ENCODE measurements at places on chromosomes 12 and 14.

- no peak for DNase-seq
These were observed 34.9 kb upstream of the AEBP2 start for GRCh38 chr12:19404242-19404880.

DNA sequence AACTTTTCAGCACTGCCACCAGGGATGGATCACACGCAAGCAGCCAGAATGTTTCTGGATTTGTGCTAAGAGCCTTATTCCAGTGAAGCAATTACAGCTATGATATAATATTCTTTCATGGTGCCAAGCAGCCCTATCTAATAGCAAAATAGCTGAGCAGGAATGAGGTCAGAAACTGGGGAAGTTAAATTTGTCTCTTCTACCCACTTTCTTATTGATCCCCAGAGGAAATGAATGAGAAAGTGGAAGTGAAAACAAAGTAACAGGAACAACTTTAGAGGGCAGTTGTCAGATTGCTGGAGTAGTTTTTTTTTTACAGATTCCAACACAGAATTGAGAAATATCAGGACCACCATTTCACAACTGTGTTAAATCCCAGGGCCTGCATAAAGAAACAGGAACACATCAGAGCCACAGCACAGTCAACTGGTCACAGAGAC lies 44.8 kb downstream of the GCH1 start:
- DNase-seq: no peak

DNA sequence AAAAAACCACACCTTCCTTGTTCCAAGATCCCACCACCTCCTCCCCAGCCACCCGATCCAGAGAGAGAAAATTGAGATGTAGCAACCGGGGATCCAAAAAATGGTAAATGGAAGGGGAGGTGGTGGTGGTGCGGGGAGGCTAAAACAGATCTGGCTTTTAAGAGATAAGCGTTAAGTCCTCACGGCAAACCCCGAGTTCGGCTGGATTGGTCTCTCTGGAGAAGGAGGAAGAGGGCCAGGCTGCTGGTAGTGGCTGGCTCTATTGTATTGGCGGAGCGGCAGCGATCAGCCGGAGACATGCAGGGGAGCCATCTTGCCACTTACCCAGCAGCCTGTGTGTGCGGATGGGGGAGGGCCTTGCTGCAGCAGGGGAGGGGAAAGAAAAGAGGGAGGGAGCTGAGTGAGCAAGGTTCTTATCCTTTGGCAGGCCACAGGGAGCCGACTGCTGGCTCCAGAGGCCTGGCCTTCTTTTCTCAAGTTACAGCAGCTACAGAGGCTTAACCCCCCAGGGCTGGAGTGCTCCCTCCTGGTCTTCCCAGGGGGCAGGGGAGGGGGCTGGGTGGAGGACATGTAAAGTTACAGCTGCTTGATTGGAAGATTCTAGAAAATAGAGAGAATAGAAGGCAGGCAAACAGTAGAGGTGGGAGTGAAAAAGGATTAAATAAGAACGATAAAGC lies 14.1 kb upstream of the CDH24 start:
- peak; percentile 89 for DNase-seq

DNA sequence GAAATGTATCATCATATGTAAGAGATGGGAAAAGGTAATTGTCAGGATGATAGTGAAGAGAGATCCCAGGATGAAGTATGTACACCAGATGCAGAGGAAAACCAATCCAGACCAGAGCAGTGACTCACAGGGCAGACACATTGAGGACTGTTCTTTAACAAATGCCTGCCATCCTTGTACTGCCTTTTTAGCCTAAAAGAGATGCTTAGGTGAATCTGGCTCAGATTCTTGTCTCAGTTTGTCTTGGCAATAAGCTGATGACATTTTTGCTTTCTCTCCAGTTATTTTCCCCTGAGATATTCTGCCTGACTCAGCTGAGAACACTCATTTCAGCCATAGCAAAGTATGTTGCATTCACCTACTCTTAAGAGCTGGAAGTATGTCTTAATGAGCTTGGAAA lies 405.3 kb upstream of the USP15 start:
- DNase-seq: no peak

DNA sequence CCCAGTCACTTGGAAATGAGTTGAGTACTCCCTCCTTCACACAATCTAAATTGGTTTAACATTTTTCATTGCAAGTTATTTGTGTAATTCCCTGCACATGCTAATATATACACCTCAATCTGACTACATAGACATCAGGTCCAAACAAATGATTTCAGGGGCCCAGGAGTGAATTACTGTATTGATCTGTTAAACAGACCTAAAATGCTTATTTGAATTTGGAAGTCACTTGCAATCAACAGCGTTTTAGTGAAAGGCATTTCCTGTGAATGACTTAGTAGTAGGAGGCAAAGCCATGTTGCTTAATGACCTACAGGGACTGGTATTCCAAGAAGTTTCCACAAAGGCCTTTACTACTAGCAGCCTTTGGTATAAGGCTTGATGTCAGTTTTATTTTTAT lies 22.6 kb upstream of the SLC15A5 start:
- DNase-seq: no peak

- no peak for DNase-seq
These were observed 23.5 kb upstream of the INF2 start for GRCh38 chr14:104665657-104666522.

GRCh38 chr14:23077962-23078361 lies 17.0 kb downstream of the ACIN1 start:
- no peak for DNase-seq

DNA sequence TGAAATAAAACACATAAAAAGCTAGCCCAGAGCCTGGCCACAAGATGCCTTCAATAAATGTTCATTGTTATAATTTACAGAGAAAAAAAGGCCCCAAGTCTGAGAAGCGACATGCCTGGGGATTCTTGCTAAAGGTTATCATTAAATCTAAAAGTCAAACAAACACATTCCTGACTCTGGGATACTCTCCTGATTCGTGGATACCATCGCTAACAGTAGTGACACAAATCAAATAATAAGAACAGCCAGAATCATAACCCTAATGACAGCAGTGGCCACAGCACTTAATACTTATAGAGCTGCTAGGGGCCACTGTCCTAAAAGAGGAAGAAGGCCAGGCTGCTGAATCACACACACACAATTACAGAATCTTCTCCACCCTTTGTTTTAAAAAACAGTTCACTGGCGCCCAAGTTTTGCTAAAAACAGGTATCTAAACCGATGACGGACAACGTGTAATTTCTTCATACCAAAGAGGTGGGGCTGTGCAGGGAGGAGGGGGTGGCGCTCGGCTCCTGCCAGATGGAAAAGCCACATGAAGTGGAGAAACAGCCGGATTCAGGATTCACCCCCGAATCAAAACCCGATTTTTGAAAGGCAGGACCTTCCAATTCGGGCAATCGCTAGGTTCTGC lies 1.2 kb downstream of the CLIP1 start:
- DNase-seq: no peak

DNA sequence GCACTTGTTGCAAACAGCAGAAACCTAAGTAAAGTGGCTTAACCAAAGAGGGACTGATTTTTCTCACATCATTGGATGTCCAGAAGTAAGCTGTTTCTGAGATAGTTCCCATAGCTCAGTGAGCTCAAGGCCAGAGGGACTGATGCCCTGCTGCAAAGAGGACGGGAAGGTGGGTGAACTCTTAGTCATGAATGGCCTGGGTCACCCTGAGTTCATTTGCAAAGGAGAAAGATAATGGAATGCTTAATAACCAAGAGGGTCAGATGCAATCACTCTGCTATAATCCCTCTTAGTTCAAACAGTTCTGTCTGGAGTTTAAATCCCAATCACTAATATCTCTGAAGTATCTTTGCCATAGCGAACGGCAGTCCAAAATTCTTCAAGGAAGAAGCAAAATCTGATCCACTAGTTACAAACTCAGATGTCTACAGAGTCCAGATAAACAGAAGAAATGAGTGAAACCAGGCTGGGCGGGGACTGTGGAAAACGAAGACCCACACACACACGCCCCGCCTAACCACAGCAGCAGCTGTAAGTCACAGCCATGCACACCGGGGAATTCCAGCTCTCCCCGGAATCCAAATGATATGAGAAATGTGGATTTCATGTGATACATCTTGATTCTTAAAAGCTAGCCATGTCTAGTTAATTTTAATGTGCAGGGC lies 289.5 kb downstream of the TMEM132D start:
- DNase-seq: no peak

DNA sequence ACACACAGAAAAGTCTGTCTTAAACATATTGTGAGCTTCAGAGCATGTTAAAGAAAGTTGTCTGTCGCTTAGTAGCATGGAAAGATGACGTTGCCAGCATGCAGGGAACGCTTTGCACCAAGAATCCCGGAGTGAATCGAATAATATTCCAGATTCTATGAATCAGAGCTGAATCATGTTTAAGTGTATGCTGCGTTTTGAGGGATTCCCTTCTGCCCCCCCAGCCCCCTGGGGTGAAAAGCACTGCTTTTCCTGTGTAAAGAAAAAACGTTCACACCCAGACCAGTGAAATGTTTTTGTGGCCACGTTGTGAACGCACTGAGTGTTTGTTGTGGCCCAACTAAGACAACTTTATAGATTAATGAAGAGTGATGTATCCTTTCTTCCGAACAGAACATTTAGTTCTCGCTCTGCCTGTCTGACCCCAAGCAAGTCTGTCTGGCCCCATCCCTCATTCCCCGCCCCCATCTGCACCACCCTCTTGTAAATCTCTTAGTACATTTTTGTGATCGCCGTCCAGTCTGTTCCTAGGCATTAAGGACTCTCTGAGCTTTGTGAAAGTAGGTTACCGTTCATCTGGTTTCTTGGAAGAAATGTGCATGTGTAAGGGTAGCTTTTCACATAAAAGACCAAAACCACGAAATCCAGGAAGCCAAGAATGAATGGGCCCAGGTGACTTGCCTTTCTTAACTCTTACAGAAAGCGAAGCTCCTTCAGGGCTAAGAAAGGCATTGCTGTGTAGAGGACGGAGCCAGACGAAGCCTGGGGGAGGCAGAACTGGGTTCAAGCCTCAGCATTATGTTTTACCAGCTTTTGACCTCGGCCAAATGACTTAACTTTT lies 103.0 kb downstream of the SAMD4A start:
- DNase-seq: no peak

DNA sequence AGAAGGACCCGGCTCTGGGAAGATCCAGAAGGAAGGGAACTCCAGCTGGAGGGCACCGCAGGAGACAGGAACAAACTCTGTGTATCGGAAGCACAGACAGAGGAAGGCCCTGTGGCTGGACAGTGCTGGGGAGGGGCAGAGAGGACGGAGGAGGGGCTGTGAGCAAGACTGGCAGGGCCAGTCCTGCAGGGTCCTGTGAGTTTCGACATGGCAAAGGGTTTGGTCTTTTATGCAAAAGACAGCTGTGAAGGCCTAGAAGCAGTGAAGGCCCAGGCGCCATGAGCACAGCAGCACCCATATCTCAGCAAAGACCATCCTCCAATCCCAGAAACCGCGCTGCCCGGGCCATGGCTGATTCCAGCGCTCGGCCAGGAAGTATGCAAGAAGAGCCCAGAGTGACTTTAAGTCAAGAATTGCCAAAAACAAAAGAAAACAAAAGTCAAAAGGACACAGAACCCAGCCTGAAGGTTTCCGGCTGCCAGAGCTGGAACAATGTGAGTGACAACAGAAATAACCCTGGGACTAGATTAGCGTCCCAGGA lies 126.5 kb downstream of the NCOR2 start:
- no peak for DNase-seq

DNA sequence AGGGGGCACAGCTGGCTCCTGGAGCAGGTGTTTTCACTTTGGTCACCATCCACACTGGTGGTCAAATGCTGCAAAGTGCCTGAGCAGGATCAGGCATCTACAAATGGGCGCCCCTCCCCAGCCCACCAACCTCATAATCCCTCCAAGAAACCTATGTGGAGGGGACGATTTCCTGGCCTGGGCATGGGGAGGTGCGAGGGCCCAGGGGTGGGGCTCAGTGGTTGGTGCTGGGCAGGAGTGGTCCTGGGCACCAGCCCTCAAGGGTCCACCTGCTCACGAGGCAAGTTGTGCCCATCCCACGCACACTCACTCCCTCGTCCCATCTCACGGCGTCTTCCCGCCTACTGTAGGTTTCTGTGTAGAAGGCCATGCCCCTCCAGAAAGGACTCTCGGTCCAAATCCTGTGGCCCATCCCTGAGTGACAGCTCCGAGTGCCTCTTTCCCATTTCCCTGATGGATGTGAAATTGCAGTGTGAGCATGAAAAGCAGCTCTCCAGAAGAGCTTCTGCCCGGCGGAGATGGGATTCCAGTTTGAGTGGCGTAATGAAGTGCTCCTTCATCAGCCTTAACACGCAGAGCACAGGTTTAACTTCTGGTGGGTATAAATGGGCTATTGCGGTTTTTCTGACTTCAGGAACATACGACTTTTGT lies 36.9 kb downstream of the SLC15A4 start:
- no peak for DNase-seq

DNA sequence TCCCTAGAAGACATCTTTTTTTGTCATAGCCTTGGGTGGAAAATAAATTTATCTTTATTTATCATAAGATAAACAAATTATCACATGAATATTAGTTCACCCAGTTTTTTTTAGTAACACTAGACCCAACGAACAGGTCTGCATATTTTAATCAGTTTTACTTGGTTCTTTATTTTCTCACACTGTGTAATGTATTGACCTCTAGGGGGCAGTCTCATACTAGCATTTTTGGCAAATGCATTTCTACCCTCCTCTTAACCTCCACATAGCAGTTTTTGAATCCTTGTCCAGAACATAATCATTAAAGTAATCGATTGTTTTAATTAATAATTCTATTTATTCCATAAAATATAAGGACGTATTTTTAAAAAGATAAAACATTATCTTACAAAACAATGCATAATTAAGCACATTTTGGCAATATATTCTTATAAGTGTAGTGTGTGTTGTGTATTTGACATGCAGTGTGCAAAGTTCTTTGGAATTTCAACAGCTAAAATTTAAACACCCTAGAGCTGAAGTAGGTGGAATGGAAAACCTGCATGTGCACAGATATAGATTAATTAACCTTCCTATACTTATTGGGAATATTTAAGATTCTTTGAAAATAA lies 31.6 kb upstream of the PTPRQ start:
- DNase-seq: no peak

GRCh38 chr14:100788517-100788916 lies 37.4 kb upstream of the MEG3 start:
- DNase-seq: no peak

- DNase-seq: no peak
These were observed 71.8 kb downstream of the MYRFL start for GRCh38 chr12:69896653-69897381.

GRCh38 chr12:66879409-66879808 lies 200.5 kb upstream of the GRIP1 start:
- no peak for DNase-seq

DNA sequence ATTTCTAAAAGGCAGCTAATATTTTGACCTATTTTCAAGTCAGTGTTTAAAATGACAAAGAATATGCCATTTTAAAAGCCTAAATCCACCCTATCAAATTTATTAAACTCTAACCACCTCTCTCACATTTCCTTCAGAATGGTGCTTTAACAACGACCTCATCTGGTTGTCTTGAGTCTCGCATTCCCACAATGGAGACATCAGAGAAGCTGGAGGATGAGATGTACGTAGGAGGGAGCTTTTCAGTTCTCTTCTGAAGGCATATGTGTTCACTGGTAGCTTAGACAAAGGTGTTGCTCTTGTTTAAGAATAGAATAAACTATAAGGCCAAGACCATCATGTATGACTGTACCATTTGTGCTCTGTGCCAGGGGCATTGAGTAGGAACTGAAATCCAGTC lies 82.9 kb downstream of the BCL2L14 start:
- DNase-seq: no peak

GRCh38 chr14:74858022-74858421 lies 17.9 kb downstream of the PROX2 start:
- no peak for DNase-seq
